ENCODE measurements at places on chromosomes 11 and 22.

- no peak for DNase-seq
Observed at GRCh38 chr11:113796663-113797259, 17.2 kb downstream of the CLDN25 start.

DNA sequence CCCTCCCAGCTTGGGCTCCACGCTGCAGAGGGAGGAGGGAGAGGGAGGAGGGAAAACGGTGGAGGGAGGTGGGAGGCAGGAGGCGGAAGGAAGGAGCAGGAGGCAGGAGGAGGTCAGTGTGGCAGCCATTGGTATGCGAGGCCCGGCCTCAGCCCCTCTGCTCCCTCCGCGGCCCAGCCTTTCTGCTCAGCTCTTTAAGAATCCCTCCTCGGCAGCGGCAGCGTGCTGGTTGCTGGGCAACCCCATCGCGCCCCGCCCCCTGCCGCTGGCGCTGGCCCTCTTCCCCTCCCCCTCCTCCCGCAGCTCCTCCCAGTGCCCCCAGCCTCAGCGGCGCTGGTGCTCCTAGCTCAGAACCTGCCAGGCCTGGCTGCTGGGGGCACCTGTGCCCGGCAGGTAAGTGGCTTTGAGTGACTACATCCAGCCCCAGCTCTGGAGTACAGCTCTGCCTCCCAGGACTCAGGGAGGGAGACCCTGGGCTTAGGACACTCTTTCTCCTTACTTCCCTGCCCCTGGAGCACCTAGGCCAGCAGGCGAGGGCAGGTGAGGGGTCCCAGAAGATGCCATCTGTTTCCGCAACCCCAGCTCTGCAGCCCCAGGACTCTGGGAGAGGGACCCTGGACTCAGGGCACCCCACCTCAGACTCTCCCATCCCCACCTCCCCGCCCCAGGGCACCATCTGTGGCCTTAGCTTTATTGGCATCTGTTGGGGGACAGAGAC lies 7.2 kb upstream of the FLRT1 start:
- DNase-seq: no peak

- DNase-seq: no peak
Observed at GRCh38 chr11:7532405-7533145, 18.8 kb downstream of the PPFIBP2 start.

DNA sequence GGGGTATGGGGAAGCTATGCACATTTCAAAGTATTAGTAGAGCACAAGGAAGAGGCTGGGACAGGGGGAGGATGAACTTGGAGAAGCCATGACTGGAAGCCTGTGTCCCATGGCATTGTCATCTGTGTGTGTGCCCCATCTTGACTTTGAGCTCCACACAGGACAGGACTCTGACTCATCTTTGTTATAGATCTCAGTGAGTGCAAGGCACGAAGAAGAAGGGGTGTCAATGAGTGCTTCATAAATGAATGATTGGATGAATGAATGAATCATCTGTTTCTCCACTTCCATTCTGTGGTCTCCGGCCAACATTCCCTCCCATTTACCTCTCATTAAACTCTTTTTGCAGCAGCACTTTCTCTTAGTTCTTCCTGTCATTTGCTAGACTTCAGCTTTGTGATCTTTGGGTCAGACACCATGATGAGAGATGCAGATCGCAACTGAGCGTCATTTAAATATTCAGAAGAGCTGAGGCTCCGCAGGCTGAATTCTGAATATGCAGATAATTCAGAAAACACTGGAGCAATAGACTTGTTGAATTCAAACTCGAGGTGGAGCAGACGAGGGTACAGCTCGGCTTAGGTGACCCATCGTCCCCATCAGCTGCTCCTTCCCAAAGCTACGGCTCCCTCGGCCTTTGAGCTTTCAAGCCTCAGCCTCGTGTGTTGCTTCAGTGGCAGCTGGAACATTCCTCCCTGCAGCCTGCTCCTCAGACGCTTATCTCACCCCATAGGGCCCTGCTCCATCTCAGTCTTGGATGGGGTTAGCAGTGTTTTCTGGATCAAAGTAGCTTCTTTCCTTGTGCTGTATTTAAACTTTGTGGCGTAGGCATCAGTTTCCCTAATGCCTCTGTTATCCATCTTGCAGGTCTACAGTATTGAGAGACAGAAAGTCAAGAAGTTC lies 30.8 kb downstream of the APOL3 start:
- DNase-seq: no peak

GRCh38 chr22:45208993-45209838 lies 31.5 kb downstream of the KIAA0930 start:
- no peak for DNase-seq

GRCh38 chr11:62479631-62480201 lies 60.9 kb downstream of the SCGB1A1 start:
- no peak for DNase-seq

DNA sequence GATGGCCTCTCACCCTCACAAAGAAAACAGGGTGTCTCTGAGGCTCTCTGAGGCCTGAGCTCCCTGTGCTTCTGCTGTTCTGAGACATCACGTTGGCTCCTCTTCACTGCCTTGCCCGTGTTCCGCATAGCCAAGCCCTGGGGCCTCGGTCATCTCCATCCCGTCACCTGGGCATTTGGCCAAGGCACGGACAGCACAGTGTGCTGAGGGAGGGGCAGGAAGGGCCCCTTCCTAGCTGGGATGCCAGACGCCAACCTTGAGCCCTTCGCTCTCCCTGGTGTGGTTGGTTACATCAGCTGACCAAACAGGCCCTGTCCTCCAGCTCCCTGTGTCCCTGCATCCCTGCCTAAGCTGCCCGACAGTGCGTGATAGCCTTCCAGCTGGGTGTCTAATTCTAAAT lies 25.9 kb downstream of the MOV10L1 start:
- DNase-seq: peak; percentile 85

Measured in lower leg skin (tissue), 4 donors.